ENCODE measurements at places on chromosomes 1 and 21. TPM values are rescaled to one million over a fixed set of nuclear protein-coding genes. Genes with fewer than 3 reads are reported as not detected.

The GPR52 gene
- total RNA-seq, result 1.0 TPM

GRCh38 chr1:101317590-101317989 is 80.8 kb downstream of the S1PR1 start:
- no peak for DNase-seq

DNA sequence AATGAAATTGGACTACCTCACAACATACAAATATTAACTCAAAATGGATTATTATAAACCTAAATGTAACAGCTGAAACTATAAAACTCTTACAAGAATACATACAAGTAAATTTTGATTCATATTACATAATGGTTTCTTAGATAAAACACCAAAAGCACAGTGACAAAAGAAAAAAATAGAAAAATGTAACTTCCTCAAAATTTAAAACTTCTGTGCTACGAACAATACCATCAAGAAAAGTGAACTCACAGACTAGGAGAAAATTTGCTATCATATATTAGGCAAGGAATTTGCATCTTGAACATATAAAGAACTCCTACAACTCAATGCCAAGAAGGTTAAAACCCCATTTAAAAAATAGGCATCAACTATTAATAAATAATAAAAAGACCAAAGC is 31.2 kb downstream of the ANGPTL3 start:
- DNase-seq, result no peak

DNA sequence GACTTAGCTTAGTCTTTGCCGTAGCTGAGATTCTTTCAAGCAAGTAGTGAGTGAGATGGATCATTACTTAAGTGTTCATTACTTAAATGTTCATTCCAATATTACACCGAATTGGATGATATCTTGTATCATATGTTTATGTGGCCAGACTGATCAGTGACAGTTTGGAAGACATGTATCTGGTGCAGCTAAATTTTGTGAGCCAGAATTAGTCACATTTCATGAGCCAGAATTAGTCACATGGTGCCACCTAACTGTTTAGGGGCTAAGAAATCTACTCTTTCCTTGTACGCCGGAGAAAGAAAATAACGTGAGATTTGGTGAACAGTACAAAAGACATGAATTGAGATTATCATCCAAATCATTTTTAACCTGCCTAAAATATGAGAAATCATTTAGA is 355.6 kb downstream of the USP25 start:
- no peak for DNase-seq

All from NCI-H460 (cell line).